ENCODE measurements at places on chromosomes 4 and X.

- no peak for DNase-seq
Measured at GRCh38 chrX:105458846-105459245, 238.4 kb upstream of the TEX13A start.

- DNase-seq = no peak
Measured at GRCh38 chr4:90027565-90027964, 99.6 kb upstream of the CCSER1 start.

DNA sequence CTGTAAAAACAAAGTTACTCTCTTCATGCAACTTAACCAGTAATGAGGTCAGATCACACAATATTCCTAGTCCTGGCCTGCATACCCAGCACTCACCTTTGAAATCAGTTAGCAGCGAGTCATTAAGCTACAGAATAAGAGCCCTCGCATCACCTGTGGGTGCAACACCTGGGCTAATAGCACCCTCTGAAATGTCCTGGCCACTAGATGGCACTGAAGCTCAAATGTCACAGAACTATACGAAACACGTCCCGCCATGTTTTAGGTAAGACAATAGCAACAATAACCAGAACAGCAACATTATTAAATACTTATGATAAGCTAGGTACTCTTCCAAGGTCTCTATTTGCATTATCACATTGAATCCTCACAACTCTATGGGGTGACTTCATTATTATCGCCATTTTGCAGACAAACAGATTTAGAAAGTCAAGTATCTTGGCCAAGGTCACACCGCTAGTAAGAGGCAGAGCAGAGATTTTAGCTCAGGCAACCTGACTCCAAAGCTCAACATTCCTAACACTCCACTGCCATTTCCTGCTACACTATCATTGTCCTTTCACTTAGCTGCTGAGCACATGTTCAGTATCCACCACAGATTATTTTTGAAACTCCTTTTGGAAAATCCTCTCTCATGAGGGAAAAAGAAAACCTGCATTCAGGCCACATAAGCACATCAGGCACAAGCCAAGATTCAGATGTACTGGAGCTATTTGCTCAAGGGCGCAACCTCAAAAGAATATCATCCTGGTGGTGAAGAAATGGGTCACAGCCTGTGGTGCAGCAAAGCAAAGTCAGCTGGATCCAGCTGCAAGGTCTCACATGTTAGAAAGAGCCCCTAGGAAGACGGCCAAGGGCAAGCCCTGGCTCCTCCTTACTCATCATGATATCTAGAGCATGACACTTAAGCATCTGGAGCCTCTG is 59.5 kb upstream of the KDR start:
- no peak for DNase-seq

DNA sequence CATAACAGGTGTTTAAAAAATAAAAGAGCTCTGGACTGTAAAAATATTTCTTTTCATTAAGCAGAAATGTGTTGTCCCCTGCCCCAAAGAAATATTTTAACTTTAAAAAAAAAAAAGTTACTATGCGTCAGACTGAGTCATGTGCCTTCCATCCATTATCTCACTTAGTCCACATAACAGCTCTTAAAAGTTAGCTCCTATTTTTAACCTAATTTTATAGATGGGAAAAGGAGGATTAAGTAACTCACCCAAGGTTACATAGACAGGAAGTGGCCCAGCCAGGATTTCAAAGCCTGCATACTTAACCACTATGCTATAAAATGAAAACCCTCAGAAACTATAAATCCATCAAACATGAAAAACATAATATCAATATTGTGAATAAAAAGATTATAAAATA is 97.7 kb downstream of the MANBA start:
- no peak for DNase-seq

- peak; percentile 42 for DNase-seq
Measured at GRCh38 chrX:47143894-47144625, 442 bp downstream of the NDUFB11 start.

DNA sequence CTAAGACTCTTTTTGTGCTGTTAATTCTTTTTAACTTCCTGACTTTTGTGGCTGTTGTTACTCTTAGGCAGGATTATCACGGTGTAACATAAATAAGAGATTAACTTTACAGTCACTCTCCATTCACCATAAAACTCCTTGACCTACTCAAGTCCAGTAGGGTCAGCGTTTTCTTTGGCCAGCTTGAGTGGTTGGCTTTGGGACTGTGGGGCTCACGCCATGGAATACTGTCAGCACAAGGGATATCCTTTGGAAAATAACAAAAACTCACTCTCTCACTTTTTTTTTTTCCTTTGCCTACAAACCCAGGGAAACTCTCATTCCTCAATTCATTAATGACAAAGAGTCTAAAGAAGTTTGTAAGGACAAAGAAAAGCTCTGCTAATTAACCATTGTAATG is 89.4 kb upstream of the TLL1 start:
- no peak for DNase-seq

- no peak for DNase-seq
Measured at GRCh38 chr4:168028568-168028967, 63.8 kb upstream of the ANXA10 start.
